Effector CD4-positive, alpha-beta T cell (primary cell): ENCODE measurements at places on chromosomes 11 and 22.
A peak's percentile ranks its signal among the peaks of the same experiment; 100 is the strongest.

DNA sequence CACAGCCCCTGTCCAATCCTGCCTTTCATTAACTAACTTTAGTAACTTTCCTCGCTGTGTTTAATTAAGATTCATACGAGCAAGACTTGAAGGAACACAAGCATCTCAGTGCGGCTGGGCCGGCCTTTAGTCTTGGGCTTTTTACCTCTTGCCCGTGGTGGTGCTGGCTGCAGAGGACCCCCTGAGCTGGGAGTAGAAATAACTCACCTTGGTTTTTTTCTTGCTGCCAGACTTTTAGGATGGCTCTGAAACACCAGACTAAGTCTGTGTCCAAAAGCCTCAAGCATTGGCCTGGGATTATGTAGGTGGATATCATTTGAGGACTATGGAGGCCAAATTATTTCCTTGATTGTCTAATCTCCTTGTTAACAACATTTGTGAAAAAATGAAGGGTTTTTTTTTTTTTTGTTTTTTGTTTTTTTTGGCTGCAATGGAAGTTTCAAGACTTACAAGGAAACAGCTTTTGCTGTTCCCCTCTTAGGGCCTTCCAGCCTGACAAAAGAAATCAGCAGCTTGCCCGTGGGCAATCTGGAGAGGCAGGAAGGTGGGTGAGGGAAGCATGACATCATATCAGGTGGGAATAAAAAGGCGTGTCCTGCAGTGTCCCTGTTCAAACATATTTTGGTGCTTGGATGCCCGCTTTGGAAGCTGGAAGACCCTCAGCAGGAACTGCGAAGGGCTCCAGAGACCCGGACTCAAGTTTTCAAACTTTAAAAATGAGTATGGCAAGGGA, 44.0 kb downstream of the SMIM38 start:
- DNase-seq, result no peak

DNA sequence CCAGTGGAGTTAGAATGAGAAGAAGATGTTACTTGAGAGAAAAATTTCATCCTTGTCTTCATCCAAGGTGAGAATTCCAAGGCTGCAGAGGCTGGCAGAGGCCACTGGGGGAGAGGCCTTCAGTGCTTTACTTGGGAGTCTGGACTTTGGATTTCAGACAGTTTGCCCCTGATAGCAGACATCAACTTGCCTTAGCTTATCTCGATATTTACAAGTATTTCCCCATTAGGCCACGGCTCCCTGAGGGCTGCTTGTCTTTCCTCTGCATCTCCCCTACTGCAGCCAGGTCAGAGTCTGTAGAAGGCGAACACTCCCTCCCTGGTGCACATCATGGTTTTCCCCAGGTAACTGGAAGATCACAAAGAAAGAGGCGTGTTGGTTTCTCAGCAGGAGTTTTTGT, 29.9 kb upstream of the BSX start:
- DNase-seq, result no peak

DNA sequence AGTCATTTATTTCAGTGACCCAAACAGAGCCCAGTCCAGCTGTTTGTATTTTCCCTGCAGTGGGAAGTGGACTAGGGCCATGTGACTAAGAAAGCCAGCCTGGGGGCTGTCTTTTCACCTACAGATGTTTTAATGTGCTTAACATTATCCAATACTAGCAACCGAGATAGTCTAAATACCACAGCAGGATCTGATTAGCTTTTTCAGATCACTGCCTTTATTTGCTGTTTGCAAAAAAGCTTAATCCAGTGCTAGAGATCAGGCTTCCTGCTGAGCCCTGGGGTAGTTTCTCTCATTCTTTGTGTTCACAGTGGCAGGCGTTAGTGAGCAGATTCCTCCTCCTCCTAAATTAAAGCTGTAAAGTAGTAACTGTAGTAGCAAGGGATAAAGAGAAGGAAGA, 35.0 kb downstream of the ZC3H12C start:
- DNase-seq, result no peak

DNA sequence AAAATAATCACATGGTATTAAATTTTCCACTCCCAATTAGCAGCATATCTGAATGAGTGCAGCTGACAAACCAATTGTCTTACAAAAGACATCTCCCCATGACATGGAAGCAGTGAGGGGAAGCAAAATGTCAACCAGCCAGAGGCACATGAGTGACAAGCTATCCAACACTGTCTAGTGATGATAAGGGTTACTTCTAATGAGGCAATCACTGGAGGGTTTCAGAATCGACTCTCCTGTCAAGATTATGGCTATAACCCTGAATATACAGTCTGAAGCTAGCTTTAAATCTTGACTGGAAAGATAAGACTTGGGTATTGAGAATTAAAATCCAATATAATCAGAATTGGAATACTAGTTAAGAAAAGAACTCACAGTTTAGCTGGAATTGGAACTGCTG, 50.3 kb downstream of the AMBRA1 start:
- DNase-seq, result no peak

DNA sequence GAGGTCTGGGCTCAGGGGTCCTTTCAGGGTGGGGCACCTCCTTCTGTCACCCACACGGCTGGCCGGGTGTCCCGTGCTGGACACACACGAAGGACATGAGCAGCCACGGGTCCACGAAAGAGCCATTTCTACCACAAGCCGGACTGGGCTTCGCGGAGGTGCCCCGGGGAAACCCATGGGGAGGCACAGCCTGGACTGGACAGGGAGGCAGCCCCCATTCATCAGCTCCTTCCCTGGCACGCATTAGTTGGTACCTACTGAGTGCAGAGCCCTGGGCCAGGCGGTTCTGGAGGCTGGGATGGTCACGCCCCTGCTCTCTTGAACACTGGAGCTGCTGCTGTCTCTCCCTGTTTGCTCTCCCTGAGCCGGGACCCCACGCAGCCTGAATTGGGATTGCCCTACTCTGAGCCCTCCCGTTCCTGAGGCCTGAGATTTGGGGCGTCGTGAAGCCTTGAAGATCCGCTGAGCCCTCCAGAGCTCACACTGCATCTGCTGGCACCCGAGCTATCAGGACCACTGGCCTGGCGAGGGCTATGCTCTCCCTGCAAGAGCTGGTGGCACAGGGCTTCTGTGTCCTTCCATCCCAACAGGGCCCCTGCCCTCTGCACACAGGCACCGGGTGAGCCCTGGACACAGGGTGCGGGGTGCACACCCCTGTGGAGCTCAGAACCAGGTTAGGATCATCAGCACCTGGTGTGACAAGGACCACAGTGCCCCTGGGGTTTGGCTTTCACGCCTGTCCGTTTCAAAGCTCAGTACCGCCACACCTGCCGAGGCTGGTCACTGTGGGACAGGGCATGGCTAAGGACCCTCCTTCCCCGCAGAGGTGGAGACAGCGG, 84.6 kb downstream of the MYEOV start:
- no peak for DNase-seq

DNA sequence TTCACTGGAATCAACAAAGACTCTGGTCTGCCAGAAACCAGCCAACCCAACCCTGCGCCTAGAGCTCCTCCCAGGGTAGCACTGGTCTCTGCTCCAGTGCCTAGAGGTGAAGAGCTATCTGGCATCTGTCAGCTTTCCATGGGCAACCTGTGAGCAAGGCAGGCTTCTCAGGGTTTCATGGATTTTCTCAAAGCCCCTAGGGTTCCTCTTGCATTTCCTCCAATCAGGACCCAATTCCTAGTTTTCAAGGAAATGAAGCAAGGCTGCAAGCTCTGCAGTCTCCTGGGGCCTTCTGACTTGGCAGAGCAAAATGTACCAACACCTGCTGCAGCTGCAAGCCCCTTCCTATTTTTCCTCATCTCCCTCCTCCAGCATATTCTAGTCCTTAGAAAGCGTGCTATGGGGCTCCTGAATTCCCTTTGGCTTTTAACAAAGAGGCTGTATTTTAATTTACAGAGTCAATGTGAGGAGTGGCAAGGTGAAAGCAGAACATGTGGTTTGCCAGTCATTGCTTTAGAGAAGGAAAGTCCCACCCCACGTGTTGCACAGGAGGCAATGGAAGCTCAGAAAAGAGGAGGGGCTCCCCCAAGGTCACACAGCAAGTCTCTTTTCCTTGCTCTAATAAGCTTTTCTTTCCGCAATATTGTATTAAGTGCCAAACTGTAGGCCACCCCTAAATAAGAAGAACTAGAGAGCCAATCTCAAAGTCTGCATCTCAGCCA, 33.0 kb upstream of the RIC3 start:
- DNase-seq, result no peak

- DNase-seq, result no peak
Observed at GRCh38 chr22:20765938-20766337, 8.0 kb upstream of the SERPIND1 start.

GRCh38 chr11:16572945-16573344, 165.5 kb upstream of the C11orf58 start:
- no peak for DNase-seq

DNA sequence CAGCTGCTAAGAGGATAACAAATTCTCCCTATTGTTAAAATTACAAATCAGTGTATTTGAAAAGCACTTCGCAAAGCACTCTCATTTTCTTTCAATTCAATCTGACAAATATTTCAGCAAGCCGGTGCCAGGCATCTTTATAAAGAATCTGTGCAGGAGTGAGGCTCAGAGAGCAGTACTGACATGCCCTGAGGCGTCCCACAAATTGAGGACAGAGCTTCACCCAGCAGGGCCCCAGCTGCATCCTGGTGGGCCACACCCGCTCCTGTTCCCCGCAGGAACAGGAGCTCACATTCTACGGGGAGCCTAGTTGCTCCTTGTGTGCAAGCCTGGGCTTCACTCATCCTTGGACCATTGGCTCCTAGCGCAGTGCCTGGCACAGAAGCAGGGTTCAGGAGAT, 60.9 kb upstream of the EIF3D start:
- no peak for DNase-seq

DNA sequence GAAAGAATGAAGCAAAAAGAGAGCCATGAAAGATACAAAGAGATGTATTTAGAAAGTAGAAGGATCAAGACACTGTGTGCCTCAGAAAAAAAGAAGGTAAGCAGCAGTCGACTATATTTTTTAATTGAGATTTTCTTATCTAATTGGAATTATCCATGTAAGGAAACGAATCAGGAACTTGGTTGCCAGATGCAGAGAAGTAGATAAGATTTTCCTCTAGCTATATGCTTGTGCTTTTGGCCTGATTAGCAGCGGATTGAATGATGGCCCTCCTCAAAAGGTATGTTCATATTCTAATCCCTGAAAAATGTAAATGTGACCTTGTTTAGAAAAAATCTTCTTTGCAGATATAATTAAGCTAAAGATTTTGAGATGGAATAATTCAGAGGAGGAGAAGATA, 43.9 kb upstream of the CARD18 start:
- DNase-seq, result no peak

- DNase-seq, result peak; percentile 84
Observed at GRCh38 chr22:30286813-30287647, 2.3 kb downstream of the CASTOR1 start.
